ENCODE measurements at places on chromosomes 5 and 9.

- DNase-seq, result no peak
Measured at GRCh38 chr9:113993838-113994540, 84.1 kb downstream of the AMBP start.

- no peak for DNase-seq
Measured at GRCh38 chr9:16611983-16612382, 258.5 kb downstream of the BNC2 start.

GRCh38 chr9:72912476-72913381, 40.1 kb downstream of the ALDH1A1 start:
- no peak for DNase-seq

- DNase-seq, result no peak
Measured at GRCh38 chr5:11898-12297, 80.1 kb upstream of the PLEKHG4B start.
